ENCODE measurements at places on chromosomes 6 and 20.

DNA sequence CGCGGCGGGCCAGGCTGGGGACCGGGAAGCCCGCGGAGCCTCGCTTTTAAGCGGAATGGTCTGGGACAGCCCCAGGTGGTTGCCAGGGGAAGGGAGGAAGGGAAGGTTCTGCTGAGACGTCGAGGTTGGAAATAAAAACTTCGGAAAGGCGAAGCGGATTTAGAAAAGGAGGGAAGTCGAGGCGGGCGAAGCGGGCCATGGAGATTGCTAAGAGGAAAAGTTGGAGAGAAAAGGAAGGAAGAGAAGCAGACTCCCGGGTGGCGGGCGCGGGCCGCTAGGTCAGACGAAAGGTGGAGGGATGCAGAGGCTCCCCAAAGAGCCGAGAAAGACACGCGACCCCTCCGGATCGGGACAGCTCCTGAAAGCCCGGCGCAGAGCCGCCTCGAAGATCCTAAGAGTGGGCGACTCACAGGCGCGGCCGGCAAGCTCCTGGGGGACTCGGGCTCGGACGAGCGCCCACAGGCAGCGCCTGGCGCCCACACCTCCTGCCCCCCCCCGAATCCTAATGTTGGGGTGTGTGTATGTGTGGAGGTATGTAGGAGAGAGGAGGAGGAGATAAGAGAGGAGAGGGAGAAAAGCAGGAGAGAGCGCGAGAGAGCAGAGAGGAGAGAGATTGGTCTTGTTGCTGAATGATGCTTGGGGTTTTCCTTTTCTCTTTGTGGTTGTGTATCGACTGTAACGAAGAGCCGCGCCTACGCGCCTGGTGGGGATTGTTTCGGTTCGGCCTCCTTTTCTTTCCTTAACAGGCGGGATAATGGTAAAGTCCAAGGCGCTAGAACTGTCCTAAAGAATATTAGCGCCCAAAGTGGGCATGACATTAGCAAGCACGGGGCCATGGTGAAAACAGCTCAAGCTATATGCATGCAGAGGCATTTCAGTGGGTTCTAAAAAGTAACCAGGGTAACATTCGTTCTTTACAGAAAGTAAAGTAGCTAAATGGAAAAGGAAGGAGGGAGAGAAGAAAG is 1.5 kb downstream of the TFAP2B start:
- no peak for DNase-seq

DNA sequence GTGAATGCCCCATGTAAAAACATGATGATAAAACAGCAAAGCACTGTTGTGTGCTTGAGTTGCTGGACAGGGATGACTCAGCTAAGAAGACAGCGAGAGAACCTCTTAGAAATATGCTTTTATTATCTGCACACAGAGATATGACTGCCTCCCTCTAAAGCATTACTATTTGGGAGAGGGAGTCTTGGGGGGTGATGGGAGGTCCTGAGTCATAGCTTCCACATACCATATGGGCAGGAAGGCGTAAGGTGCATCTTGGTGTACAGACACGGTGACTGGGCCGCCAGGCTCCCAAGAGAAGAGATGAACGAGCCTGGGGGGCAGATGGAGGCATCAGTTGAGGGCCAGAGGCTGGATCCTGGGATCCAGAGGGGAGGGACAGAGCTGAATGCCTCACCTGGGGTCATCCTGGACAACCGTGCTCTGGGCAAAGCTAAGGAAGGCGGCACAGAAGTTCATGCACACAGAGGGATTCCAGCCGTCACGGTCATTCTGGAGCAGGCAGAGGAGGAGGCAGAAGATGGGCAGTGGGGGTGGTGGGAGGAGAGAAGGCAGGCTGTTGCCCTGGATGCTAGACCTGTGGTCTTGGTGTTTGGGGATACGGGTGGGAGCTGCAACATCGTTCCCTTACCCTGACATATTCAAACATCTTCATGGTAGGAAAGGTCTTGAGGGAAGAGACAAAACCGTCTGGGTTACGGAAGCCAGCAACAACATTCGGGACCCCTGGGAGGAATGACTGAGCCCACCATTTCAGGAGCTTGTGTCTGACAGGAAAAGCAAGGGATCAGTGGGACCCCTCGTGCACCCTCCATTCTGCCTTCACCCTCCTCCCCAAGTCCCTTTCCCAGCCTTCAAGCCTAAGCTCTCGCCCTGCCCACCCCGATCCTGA is 2.0 kb downstream of the DXO start:
- no peak for DNase-seq

DNA sequence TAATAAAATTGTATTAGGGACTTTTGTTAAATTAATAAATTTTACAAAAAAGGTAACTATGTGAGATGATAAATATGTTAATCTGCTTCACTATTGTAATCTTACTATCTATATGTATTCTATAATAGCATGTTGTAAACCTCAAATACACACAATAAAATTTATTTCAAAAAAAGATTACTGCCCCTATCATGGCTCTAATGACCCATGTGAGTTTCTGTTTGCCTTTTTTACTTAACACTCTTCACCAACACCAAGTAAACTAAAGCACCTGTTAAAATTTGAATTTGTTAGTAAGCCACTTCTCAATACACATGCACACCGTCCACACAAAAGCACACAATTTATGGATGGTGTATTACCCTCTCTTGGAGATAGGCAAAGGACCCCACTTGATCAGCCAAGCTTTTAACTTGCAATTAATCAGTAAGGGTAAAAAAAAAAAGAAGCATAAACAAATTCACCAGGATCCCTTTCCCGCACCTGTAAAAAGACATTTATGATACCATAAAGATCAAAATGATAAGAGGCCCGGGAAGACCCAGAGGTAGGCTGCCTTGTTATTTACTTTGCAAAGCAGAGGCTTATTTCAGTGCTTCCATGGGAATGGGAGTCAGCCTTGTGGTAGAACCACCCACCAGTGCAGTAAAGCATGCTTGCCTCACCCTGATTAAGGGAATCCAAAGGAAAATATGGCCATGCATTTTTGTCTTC is 28.6 kb upstream of the PKHD1 start:
- DNase-seq, result no peak

GRCh38 chr6:62445521-62445920 is 159.5 kb upstream of the KHDRBS2 start:
- no peak for DNase-seq

GRCh38 chr6:33697845-33698244 is 13.7 kb downstream of the UQCC2 start:
- no peak for DNase-seq

GRCh38 chr20:32206760-32207625 is 550 bp downstream of the PLAGL2 start:
- peak; percentile 51 for DNase-seq

- DNase-seq, result no peak
Measured at GRCh38 chr6:25330796-25331685, 51.9 kb downstream of the CARMIL1 start.

DNA sequence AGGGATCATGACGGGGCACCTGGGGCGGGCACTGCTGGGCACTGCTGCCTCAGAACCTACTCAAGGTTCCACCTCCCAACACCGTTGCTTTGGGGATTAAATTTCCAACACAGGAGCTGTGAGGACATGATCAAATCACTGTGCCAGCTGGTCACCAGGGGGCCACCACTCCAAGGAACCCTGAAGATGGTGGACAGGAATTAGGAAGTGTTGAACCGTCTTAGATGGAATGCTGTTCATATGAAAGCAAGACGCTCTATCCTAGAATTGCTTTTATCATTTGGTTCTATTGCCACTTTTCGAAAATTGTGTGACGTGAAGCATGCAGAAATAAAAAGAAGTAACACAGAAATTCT is 140.3 kb downstream of the DLL1 start:
- no peak for DNase-seq

- no peak for DNase-seq
Measured at GRCh38 chr20:889106-889505, 27.0 kb downstream of the ANGPT4 start.

GRCh38 chr6:41164551-41165120 is 1.7 kb upstream of the TREM2 start:
- no peak for DNase-seq

DNA sequence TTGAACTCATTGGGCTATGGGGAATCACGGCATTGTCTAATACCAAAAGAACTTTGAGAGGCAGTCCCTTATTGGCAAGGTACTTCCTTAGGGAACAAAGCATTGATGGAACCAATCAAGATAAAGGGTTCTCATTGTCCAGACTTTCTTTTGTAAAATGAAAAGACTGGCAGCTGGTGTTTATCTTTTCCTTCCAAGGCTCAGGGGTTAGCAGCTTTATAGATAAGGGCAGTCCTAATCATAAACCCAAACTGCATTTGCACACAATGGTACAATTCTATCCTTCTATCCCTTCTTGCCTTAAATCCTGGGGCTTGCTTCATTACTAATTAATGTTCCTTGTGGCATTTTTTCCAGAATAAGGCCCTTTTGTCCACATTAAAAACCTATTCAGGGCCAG is 28.6 kb downstream of the CDK19 start:
- no peak for DNase-seq

DNA sequence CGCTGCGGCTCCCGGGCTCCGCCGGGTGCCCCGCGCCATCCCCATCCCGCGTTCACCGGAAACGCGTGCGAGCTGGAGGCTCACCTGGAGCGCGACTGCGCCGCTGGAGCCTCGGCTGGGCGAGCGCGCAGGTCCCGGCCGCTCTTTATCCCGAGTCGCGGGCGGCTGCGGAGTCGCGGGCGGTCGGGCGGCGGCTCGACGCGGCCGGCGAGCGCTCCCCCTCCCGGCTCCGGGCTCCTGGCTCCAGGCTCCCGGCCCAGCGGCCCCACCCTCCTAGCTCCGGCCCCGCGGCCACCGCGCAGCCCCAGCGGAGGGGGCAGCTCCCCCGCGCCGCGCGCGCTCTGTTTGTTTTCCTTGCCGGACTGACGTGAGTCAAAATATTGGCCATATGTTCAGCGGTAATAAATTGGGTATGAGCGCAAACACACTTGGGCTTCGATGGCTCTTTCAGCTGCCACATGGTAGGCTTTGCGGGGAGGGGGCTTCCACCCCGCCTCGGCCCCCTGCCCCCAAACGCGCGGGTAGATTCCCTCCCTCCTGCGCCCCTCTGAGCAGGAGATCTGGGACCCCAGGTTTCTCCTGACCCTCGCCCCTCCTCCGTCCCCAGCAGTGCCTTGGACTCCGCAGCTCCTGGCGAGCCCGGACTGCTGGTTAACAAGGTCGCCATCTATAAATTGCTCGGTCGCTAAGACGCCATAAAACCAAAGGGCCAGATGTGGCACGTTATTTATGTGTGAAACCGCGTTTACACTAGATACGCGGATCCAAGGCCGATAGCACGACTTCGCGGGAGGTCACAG is 8.8 kb upstream of the NKX2-2 start:
- DNase-seq, result no peak

- DNase-seq, result no peak
Measured at GRCh38 chr6:155341130-155341828, 27.0 kb upstream of the TFB1M start.

GRCh38 chr6:16420715-16421461 is 182.5 kb downstream of the GMPR start:
- DNase-seq, result peak; percentile 57

GRCh38 chr6:35736253-35736894 is 458 bp upstream of the ARMC12 start:
- peak; percentile 76 for DNase-seq

DNA sequence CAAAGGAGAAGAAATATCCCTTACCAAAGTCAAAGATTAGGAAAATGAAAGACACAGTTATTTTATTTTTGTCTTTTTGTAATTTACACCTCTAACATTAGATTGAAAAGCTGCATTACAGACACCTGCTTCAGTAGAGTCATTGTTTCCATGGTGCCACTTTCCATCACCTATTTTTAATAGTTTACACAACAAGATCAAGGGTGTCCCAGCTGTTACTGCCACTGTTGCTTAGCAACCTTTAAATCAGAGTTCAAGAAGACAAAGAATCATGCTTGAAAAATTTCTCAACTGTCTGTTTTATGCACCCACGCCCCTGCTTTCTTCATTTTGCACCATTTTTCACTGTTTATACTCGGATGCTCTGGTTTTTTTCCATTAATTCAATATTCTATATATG is 668.2 kb upstream of the GJE1 start:
- DNase-seq, result peak; percentile 15

- no peak for DNase-seq
Measured at GRCh38 chr20:54011346-54011745, 59.0 kb downstream of the BCAS1 start.

DNA sequence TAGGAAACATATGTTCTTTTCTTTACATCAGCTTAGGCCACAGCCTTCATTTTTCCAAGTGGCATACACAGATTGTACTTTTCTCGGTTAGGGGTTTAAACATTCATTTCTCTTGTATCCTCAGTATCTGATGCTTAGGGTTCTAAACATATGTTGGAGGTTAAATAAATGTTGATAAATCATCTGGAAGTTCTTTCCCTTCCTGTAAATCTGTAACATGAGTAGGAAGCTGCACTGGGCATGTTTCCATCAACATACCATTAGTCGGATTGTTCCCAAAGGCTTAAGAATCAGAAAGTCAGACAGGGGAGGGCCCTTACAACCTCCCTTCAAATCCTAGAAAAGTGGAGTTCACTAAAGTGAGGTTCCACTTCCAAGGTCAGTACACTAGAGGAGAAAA is 54.8 kb upstream of the BCLAF1 start:
- no peak for DNase-seq

DNA sequence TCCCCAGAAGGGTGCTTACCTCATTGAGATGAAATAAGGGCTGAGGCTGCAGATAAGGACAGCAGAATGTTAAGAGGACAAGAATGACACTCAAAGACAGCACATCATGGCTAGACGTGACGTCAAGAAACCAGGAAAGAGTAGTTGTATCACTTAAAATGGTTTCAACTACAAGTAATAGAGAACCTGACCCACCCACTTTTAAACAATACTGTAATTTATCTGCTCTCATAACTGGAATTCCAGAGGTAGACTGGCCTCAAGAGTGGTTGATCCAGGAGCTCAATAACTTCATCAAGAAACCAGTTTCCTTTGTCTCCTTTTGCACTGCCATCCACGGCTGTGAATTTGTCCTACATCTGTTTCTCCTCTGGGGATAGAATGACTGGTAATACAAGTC is 187.1 kb downstream of the EYA4 start:
- no peak for DNase-seq

DNA sequence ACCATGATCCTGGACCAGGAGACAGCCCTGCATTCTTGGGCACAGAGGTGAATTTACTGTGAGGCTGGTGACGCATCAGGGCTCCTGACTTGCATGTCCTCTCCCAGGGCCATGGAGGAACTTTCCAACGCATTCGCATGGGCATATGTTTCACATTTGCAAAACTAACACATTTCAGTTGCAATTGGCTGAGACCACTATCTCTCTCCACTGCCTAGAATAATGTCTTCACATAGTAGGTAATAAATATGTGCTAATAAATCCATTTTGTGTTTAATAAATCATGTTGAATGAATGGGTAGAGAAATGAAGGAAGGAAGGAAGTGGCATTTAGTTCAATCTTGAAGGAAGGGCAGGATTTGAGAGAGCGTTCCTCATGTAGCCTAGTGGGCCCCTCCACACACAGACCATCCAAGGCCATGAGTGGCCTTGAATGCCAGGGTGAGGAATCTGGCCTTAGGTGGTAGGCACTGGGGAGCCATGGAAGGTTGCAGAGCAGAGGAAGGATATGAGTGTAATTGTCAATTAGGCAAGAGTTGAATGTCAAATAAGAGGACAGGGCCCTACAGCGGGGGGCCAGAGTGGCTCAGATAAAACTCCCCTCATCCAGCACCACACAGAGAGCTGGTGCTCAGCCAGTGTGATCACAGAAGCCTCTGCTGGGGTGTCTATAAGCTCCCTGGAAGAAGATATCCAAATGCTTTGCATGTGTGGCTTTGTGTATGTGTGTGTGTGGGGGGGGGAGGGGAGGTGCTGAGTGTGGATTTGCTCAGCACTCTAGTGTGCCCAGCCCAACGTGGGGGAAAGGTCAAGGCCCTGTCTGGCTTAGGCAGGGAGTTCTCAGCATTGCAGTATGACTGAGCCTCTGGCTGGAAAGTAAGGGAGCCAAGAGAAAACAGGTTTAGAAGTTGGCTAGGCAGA is 30.9 kb upstream of the CCN5 start:
- DNase-seq, result no peak

GRCh38 chr6:128259029-128259724 is 261.2 kb downstream of the PTPRK start:
- no peak for DNase-seq
